ENCODE measurements at places on chromosomes 11 and 22.

DNA sequence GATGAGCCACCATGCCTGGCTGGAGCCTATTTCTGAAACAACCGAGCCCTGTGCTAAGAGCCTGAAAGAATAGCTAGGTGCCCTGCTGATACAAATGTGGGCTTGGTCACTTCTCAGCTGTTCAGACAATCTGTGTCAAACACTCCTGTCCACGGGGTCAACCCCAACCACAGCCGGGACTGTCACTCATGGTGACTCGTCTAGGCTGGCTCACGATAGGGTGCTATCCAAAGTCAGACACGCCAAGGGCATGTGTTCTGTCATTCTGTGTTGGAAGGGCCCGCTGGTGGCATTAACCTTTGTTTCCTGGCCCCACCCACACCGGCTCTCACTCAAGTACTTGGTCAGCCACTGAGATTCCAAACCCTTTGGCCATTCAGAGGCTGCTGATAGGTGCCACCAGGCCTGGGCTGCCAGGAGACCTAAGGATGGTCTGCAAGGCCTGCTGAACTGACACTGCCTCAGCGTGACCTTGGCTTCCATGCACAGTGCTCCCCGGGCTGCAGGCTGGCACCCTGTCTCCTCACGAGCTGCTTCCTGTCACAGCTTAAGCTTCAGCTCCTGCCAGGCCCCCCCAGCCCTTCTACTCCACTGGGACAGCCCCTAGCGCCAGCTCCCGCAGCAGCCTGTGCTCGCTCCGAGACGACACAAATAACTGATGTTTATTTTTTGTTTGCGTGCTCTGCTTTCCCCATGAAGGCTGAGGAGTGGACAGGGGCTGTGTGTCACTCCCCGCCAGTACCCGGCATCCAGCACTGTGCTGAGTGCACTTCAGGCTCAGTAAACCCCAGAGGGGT lies 14.2 kb upstream of the CDC42BPG start:
- DNase-seq = no peak

GRCh38 chr11:36230779-36231699 lies 58.2 kb downstream of the COMMD9 start:
- DNase-seq = no peak

DNA sequence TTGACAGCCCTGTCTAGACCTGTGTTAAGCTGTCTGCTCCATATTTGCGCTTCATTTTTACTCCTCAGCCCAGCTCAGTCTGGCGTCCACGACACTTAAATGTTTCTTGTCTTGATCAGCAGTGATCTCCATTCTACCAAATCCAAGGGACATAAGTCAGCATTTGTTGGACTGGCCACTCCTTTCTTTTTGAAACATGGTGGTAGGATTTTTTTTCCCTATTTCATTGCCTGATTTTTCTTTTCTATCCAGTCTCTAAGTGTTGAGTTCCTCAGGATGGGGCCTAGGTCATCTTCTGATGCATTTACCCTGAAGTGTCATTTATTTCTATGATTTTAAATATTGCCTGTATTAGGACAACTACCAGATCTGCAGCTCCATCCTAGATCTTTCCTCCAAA lies 873 bp downstream of the NCAPH2 start:
- no peak for DNase-seq

DNA sequence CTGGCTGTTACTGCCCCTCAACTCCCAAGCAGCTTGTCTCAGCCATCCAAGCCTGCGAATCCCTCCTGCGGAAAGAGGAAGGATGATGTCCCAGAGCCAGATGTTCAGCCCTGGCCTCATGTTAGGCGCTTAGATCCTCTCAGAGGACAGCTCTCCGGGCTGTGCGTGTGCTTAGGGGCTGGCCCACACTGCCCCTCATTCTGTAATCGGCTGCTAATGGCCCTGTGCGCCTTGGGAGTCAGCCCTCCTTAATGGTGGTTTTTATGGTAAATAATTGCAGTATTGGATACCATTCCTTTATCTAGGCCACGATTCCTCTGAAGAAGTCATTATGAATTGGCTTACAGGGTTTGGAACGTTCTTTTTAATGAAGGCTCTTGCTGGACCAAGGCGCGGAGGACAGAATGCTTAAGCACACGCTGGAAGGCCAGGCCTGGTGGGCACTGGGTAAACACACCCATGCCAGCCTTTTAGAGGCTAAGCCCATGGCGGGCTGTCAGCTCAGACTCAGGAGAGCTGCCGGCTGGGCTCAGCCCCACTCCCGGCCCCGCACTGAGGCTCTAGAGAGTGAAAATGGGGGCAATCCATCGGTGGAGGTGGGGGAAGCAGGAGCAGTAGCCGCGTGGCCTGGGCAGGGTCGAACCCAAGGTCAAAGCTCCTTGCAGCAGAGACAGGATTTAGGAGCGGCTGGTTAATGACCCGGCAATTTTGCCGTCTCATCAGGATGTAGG lies 1157.5 kb downstream of the BRD1 start:
- no peak for DNase-seq

GRCh38 chr11:84390441-84391078 lies 1104.4 kb upstream of the CCDC90B start:
- DNase-seq = no peak

DNA sequence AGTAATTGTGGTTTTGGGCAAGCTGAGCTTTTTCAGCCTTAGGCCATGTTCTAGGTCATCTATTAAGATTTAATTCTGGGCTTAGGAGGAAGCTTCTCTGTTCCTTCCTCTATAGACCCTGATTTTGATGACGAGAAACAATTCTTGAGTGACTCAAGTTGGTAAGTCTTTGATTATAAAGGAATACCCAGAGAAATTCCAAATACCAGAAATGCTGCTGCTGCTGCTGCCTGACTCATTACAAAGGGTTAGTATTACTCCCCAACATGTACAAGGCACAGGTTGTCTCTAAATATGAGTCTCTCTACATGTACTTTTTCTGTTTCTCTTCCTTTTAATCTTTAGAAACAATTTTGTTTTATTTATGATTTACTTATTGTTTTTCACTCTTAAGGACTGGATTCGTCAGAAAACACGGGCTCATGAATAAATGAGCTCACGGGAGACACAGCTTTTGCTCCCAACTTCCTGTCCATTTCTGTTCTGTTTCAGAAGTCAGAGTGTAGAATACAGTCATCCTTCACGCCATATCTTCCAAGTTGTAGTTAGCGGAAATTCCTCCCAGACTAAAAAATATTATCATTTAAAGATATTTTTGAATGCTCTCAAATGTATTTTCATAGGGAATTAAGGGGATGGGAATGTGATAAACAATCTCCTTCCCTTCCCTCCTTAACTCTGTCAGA lies 31.8 kb upstream of the RBMXL2 start:
- no peak for DNase-seq

GRCh38 chr22:24339452-24339747 lies 68.8 kb downstream of the SPECC1L start:
- DNase-seq = no peak

DNA sequence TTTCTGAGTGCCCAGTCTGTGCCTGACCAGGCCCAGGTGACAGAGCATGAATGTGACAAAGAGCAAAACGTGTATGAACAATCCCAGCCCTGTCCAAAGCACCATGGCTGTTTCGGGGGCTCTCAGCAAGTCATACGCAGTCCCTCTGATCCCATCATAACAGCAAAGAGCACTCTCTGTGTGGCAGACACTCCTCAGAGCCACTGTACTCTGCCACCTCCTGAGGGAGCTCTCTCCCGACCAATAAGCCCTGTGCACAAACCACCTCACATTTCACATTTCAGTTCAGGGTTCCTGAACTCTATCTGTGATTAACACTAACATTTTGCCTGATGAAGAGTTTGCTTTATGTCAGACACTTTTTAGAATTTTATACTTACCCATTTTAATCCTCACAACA lies 6.6 kb downstream of the DGCR2 start:
- no peak for DNase-seq

- DNase-seq = no peak
Observed at GRCh38 chr11:15544353-15544752, 429.6 kb downstream of the INSC start.

DNA sequence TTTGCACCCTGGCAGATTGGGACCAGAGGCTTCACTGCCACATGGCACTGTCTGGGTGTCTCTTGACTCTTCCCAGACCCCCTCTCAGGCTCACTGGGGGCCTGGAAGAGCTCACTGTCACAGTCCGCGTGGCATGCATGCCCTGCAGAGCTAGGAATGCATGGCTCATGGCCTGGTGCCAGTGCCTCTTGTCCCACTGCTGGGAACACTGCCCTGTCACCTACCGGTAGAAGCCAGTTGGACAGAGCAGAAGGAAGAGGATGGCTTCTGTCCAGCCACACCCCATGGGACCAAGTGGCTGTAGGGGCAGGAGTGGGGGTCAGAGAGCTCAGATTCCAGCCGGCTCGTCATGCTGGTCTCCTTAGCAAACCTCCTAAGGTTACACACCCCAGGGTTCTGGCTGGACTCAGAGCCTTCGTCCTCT lies 29.7 kb downstream of the MB start:
- DNase-seq = no peak

DNA sequence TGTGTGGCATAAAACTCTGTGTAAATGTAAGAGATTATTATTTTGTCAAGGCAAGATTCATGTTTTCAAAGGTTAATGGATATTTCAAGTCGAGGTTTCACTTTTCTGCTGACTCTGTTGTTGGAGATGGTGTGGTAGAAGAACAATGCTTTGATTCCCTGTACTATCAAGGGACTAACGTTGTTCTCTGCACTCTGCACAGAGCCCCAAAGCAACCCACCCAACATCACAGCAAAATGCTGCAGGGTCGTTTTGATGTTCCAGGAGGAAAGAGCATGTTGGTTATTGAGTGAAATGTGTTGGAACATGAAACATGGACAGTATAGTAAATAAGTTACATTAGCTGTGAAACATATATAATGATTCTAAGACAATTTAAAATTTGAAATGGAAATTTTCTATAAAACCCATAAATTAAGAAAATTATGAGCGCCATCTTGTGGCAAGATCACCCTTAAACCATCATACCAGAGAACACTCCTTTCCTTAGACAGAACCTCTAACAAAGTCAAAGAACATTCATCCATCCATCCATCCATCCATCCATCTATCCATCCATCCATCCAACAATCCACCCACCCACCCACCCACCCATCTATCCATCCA lies 164.4 kb upstream of the ZBED5 start:
- no peak for DNase-seq
